ENCODE measurements at places on chromosomes 4 and X. TPM values are rescaled to one million over a fixed set of nuclear protein-coding genes. Genes with fewer than 3 reads are reported as not detected.

- DNase-seq, result no peak
These were observed 209.3 kb downstream of the UGT8 start for GRCh38 chr4:114807759-114808404.

DNA sequence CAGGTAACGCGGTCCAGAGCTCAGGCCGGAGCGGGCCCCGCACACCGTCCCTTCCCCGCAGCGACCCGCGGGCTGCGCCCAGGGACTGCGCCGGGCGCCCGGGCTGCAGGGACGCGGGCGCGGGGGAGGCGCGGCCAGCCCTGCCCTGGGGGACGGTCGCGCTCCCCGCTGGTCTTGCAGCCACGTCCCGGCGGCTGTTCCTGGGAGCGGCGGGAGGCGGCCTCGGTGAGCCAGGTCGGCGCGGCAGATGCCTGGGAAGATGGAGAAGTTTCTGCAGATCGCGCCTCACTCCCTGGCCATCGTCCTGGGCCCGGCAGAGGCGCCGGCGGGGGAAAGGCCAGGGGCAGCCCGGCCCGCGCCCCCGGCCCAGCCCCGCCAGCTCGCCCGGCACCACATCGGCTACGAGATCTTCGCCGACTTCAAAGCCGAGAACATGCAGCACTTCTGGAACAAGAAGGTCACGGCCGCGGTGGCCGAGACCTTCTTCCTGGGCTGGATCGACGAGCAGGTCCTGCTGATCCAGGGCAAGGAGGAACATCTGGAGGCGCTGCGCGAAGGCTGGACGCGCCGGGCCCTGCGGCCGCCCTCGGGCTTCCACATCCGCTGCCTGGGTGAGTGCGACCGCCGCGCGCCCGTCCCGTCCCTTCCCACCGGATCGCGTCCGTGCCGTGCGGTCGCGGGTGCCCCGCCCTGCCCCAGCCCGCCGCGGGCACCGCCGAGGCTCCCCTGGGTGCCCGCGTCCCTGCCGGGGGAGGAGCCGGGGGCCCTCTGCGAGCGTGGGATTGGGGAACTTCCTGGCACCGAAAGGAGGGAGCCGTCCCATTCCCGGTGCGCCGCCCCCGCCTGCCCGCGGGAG is 107.4 kb upstream of the STOX2 start:
- DNase-seq, result no peak

- DNase-seq, result no peak
These were observed 299.9 kb downstream of the ASMT start for GRCh38 chrX:1914606-1915365.

GRCh38 chrX:30831082-30831481 is 58.0 kb downstream of the TAB3 start:
- no peak for DNase-seq

DNA sequence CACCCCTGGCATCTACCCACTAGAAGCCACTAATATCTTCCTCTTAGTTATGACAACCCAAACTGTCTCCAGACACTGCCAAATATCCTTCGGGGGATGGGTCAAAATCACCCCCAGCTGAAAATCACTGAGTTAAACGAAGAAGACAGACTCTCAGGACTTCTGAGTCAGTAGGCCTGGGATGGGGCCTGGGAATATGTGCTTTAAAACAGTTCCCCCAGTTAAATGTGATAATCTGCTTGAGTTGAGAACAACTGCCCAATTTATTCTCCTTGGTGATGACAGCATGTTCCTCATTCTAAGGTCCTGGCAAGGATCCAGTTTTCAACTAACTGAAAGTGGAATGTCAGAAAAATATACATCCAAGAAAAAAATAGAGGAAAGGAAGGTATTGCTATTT is 52.4 kb downstream of the CBLL2 start:
- no peak for DNase-seq

DNA sequence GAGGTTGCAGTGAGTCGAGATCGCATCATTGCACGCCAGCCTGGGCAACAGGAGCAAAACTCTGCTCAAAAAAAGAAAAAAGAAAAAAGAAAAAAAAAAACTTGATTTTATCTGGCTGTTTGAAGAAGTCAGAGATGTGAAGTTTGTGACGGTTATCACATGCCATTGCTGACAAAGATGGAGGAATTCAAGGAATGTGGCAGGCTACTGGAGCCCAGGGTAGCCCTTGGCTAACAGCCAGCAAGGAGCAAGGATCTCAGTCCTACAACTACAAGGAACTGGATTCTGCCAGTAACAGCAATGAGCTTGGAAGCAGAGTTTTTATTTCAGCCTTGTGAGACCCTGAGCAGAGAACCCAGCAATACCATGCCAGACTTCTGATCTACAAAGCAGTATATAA is 24.3 kb upstream of the TET2 start:
- DNase-seq, result no peak

Gene ATRX
- total RNA-seq, result 214 TPM

DNA sequence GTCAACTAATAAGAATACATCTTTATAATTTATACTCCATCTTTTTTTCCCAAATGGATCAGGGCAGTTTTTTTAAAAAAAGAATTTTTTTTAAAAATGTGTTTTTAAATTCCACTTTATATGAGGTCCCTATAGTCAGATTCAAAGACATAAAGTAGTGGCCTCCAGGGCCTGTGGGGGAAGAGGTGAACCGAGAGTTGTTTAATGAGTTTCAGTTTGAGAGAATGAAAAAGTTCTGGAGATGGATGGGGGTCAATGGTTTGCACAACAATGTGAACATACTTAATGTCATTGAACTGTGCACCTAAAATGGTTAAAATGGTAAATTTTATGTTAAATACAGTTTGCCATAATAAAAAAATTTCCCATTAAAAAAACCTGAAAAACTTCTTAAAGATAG is 53.8 kb downstream of the ZNF827 start:
- no peak for DNase-seq

DNA sequence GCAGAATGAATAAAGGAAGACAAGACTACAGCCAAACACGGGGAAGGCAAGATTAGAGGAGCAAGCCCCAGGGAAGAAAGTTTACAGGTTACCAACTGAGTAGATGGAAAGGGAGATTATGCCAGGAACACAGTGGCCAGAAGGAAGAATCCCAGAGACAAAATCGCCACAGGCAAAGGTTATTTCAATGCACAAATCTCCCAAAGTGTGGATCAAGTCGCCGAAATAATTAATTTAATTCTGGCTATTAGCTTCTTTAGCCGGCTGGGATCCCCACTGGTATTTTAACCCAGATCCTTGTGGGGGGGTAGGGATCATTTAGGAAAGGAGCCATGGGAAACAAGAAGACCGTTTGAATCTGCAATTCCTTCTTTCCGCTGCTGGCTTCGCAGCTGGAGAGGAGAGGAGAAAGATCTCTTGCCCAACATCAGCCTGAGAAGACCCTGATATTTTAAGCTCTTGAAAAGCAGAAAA is 171.0 kb downstream of the DHX15 start:
- DNase-seq, result no peak

Gene MAGEC3
- total RNA-seq, result 0.54 TPM

Gene ADH6
- total RNA-seq, result not detected

Gene PLAC8
- 0.82 TPM for total RNA-seq

Gene RGN
- total RNA-seq, result 7.0 TPM

DNA sequence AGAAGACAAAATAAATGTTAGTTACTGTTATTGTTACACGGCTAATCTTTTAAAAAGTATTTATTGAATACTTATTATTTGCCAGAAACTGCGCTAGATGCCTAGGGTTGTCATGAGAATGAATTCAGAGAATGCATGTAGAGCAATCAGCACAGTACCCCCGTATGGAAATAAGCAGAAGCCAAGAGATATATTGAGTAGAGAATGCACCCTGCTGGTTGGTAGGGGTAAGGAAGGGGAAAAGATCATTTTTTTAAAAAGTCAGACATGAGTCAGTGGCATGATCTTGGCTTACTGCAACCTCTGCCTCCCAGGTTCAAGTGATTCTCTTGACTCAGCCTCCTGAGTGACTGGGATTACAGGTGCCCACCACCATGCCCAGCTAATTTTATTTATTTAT is 13.1 kb upstream of the DRP2 start:
- DNase-seq, result no peak

Gene FAM184B
- total RNA-seq, result 2.3 TPM

DNA sequence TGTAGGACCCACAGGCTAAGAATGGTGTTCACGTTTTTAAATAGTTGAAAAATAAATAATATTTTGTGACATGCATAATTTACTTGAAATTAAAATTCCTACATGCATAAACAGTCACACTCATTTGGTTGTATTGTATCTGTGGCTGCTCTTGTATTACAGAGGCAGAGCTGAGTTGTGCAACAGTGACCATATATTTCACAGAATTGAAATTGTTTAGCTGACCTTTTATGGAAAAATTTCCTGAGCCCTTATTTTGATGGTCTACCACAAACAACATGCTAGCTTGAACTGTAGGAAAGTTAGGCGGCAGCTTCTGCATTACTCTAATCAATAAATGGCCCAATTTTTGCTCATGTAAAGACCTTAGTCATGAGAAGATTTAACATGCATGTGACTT is 633.4 kb upstream of the AADAT start:
- no peak for DNase-seq

DNA sequence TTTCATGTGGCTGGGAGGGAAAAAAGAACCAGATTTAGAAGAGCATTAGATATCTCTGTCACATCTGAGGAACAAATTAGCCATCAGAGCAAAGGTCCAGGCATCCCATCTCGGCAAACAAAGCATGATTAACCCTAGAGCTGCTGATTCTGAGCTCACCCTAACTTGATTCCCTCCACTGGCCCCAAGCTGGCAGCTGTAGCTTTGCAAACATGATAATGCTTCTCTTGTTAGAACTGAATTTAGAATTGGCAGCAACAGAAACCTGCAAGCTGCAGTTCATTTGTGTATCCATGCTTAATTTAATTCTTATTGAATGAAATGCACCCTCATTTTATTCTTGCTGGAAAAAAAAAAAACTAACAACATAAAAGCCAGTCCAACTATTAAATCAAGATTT is 289.2 kb downstream of the IL1RAPL1 start:
- DNase-seq, result no peak

DNA sequence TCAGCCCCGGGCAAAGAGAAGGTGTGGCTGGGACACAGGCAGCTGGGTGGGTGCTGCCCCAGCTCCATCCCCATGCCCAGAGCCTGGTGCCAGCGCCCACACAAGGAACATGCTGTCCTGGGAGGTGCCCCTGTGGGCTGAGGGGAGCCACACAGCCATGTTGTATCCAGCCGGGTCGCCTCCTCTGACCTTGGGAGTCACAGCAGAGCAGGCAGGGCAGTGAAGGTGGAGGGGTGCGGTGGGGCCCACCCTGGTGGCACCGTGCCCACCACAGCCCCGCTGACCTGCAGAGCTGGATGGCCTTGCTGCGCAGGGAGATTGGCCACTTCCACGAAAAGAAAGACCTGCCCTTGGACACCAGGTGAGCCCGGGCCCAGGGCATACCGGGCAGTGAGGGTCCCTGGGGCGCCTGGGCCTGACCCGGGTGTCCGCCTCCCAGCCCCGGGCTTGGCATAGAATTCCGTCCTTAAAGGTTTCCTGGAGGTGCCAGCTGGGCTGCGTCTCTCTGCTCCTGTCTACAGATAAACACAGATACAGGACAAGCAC is 18.7 kb upstream of the ADD1 start:
- DNase-seq, result no peak

Gene SPP1
- 196 TPM for total RNA-seq

Gene MAGED4
- total RNA-seq, result 55.0 TPM

DNA sequence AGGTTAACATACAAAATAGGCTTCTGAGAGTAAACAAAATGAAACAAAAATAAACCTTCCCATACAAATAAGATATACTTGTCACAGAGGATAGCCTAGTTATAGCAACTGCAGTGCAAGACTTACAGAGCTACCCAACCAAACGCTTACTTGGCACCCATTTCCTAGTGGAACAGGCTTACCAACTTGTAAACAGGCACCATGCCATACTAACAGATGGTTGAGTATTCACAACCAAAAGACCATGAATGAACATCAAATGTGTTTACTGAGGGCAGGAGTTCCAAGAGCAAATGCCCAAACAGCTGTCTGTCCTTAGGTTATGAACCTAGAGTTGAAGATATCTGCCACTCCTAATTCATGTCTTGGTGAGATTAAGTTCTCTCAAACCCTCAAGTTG is 2629.2 kb downstream of the PCDH7 start:
- DNase-seq, result peak; percentile 6

DNA sequence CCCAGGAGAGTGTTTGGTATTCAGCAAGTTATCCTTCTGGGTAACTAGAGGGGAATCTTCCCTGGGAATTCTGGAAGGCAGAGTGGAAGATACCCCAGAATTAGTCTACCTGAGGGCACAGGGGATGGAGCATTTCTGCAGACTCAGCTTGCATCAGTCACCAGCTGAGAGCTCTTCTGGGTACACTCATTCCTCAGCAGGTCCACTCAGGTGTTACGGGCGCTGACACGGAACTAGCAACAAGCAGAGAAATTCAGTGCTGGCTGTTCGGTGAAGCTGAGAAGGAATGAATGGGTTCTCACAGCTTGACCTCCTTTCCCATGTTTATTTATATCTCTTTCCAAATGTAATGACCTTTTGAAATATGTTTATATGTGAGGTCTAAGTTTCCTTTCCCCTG is 106.0 kb upstream of the PNPLA4 start:
- no peak for DNase-seq

Gene MAGEA9B
- not detected for total RNA-seq

DNA sequence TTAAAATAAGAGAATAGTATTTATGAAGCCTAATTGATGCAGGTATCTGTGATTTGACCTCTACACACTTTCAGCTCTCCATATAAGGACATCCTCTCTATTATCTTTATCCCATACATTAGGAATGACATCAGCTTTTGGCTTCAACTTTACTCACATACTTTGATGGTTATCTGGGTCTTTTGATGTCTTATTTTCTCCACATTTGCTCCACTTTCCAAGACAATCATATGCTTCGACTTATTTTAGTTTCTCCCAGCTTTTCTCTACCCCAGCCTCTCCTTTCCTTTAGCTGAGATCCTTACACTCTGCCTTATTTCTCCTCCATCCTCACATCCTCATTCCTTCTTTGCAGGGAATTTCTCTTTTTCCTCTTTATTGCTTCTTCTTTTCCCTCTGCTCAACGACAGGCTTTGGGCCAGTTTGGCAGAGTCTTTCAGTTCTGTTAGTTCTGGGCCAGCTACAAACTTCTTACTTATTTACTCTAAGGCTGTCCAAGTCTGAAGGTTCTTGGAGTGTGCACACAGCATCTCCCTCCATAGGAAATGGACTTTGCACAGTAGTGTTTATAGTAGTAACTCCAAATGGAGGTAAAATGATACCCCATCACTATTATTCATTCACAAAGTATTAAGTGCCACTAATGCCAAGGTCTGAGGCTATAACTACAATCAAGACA is 50.5 kb downstream of the SLC4A4 start:
- DNase-seq, result no peak

Gene IQCM
- total RNA-seq, result not detected

- no peak for DNase-seq
These were observed 16.8 kb downstream of the MORF4L2 start for GRCh38 chrX:103669745-103670144.

Gene CT45A5
- not detected for total RNA-seq

DNA sequence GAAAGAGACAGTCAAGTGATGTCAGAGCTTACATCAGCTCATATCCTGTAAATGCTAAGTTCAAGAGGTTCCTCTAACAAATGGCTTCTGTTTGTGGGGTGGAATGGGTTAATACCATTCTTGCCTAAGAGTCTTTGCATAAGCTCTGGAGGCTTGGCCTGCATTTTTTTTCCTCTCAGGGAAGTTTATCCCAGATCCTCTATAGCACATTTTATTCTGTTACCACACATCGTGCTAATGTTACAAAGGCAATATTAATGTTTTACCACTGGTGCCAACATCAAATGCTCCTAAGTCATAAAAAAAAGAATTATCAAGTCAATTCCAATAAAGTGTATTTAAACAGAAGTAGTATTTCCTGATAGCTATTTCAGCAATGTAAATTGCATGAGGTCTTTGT is 2.9 kb upstream of the ADH6 start:
- DNase-seq, result no peak

- DNase-seq, result no peak
These were observed 213.5 kb downstream of the LDB2 start for GRCh38 chr4:16684935-16685334.

Data from cerebellum (tissue), 4 donors.